Keratinocyte (primary cell): ENCODE measurements at places on chromosomes 7 and 10. TPM values are rescaled to one million over a fixed set of nuclear protein-coding genes. Genes with fewer than 3 reads are reported as not detected.

DNA sequence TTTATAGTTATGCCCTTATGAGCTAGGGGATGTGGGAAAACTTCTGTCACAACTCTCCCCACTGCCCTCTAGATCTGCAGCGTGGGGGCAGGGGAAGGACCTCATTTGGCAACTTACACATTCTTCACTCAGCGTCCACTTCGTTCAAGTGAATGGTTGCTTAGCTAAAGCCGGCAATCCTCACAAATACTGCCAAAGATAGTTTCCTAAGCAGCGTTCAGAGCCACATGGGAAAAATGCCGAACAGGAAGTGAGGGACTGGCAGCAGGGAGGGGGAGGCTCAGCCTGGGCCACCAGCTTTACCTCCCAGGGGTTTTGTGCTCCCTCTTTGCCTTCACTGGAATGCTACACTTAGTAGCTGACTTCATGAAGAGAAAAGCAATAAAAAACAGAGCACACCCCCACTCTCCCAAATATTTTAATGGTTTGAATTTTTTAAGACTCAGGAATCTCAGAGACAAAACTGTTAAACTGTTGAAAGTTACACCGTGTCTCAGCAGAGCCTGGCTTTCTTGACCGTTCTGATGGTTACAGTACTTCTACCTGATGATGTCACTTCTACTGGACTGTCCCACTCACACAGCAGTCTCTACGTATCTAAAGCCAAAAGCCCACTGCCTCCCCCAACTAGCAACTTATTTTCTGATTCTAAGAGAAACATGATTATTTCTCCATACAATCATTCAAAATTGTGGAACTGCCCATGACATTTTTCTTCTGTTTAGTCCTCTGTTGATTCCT, 10.4 kb downstream of the GRM3 start:
- no peaks in the 10 kb centered on the region for H3K4me1 ChIP-seq
- no peak overlapping the region for H3K4me3 ChIP-seq
- no peak overlapping the region for H3K27ac ChIP-seq

DNA sequence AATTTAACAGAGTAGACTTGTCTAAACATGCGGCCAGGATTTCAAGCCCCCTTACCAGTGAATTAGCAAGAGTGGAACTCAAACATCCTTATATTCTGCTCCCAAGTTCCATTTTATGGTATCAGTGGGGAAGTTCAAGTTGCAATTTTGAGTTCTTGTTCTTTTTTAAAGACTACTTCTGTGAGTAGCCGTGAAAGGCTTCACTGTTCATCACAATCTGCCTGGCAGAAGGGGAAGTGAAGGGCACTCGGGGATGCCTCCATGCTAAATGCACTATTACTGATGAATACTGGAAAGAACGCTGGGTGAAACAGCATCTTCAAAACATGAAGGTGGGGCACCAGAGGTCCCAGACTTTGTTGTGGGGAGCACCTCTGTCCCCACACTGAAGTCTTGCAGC, 22.4 kb upstream of the FGL2 start:
- H3K4me1 ChIP-seq, result no peaks in the 10 kb centered on the region
- no peaks in the 10 kb centered on the region for H3K36me3 ChIP-seq
- no peak overlapping the region for H3K27ac ChIP-seq
- no peak for DNase-seq

- DNase-seq, result no peak
- no peaks in the 10 kb centered on the region for H3K36me3 ChIP-seq
- no peaks in the 10 kb centered on the region for H3K27me3 ChIP-seq
- H3K27ac ChIP-seq, result no peak overlapping the region
- no peak overlapping the region for H3K4me3 ChIP-seq
Observed at GRCh38 chr10:34811968-34812514, 3.1 kb downstream of the PARD3 start.

- no peak for DNase-seq
- H3K4me1 ChIP-seq, result no peaks in the 10 kb centered on the region
- H3K36me3 ChIP-seq, result no peaks in the 10 kb centered on the region
- no peak overlapping the region for H3K4me3 ChIP-seq
Observed at GRCh38 chr7:25911738-25912607, 240.0 kb upstream of the NFE2L3 start.

DNA sequence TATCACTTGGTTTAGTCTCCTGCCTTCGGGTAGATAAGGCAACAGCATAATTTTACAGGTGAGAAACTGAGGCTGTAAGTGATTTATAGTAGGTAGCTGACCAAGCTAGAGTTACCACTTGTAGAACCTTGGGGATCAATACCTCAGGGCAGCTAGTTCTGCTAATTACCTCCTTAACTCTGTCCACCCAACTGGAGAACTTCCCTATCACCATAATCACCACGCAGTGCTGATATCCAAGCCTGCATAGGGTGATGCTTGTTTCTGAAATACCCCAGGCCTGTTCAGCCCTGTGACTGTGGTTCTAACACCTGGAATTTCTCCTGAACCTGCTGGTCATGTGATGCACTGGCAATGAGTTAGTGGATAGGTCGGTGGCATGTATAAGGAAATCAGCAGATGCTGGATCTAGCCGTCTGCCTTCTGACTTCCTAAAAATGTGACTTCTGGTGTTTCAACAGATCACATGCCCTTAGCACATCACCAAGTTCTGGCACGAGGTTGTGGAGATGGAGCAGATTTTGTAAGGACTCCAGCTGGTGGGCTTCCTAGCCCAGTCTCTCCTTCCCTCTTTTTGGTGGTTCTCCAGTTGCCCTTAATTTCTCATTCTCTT, 15.3 kb downstream of the PLAU start:
- H3K4me3 ChIP-seq, result no peak overlapping the region
- peaks cover 8% of the 10 kb centered on the region for H3K4me1 ChIP-seq
- H3K36me3 ChIP-seq, result no peaks in the 10 kb centered on the region
- no peaks in the 10 kb centered on the region for H3K27me3 ChIP-seq
- no peak for DNase-seq

GRCh38 chr10:78931321-78932053, 137.3 kb upstream of the ZMIZ1 start:
- H3K4me3 ChIP-seq, result no peak overlapping the region
- H3K27me3 ChIP-seq, result peaks cover 32% of the 10 kb centered on the region

GRCh38 chr7:83347945-83348444, 185.3 kb upstream of the PCLO start:
- no peaks in the 10 kb centered on the region for H3K4me1 ChIP-seq
- no peaks in the 10 kb centered on the region for H3K27me3 ChIP-seq
- no peak for DNase-seq
- H3K36me3 ChIP-seq, result no peaks in the 10 kb centered on the region
- no peak overlapping the region for H3K27ac ChIP-seq

- no peak overlapping the region for H3K27ac ChIP-seq
- H3K4me1 ChIP-seq, result peaks cover 33% of the 10 kb centered on the region
- H3K36me3 ChIP-seq, result no peaks in the 10 kb centered on the region
- H3K27me3 ChIP-seq, result no peaks in the 10 kb centered on the region
- no peak for DNase-seq
- no peak overlapping the region for H3K4me3 ChIP-seq
Observed at GRCh38 chr7:22351329-22351692, 5.6 kb downstream of the RAPGEF5 start.

- no peaks in the 10 kb centered on the region for H3K4me1 ChIP-seq
- no peak overlapping the region for H3K4me3 ChIP-seq
- no peak for DNase-seq
- H3K27ac ChIP-seq, result no peak overlapping the region
- H3K36me3 ChIP-seq, result no peaks in the 10 kb centered on the region
Observed at GRCh38 chr10:49618821-49619220, 5.0 kb downstream of the CHAT start.

The ZNF117 gene
- 0.44 to 2.3 TPM (median 1.8 TPM) in 3 replicates for polyA plus RNA-seq

The KIF11 gene
- polyA plus RNA-seq, result 1.5 to 10.6 TPM (median 6.3 TPM) in 3 replicates

The A1CF gene
- polyA plus RNA-seq, result 0.02 TPM in 1 of 3 replicates, not detected in the others

The PIP gene
- polyA plus RNA-seq, result not detected in 3 replicates

The IKZF1 gene
- not detected in 3 replicates for polyA plus RNA-seq
